NCI-H1436 treated with DMSO at 0.1 percent for 48 hours (cell line): ENCODE measurements at places on chromosomes 3 and 15.

DNA sequence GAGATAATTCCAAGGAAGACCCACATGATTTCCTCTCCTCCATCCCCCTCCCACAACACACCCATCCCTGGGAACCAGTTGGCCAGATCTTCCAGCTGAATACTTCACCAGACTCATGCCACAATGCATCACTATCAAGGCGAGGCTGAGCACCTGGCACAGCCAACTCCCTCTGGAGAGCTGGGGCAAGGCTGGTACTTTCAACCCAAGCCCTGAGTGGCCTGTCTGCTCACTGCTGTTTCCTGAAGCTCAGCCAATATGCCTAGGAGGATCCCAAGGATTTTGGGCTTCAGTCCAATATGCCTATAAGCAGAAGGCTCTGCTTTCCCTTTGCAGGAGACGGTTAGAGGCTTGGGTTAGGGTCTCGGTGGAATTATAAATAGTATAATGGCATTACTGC lies 90.9 kb upstream of the NEO1 start:
- DNase-seq, result no peak

- no peak for DNase-seq
These were observed 2.0 kb downstream of the C2CD4A start for GRCh38 chr15:62068810-62069167.

DNA sequence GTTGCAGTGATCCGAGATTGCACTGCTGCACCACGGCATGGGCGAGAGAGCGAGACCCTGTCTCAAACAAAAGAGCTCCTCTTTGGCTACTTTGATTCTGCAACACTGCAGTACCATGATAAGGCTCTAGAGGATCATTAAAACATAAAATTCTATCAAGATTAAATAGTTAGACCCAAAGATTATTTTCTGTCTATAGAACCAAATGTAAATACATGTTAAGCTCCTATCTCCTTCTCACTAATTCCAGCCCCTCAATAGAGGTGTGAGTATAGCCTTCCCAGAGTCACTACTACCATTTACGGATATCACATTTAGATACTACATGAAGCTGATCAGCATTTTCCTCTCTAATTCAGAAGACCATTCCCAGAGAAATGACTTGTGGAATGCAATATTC lies 4.3 kb upstream of the MUC13 start:
- no peak for DNase-seq

DNA sequence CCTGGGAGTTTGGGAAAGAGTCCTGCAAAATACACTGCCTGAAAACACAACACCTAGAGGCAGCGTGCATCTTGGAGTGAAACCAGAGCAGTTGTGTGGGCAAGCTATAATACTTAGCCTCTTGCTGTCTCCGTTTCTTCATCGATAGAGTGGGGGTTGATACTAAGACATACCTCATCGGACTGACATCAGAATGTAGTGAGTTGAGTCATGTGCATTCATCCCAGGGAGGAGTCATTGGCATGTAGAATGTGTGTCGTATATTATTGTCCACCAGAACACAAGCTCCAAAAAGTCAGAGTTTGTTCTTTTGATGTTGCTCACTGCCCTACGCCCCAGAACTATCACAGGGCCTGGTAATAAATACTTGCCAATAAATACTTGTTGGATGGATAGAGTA lies 4.3 kb downstream of the SNTN start:
- no peak for DNase-seq

- no peak for DNase-seq
These were observed 2.2 kb upstream of the INTS14 start for GRCh38 chr15:65612949-65613744.

- DNase-seq, result no peak
These were observed 34.7 kb downstream of the GAP43 start for GRCh38 chr3:115658032-115658336.

DNA sequence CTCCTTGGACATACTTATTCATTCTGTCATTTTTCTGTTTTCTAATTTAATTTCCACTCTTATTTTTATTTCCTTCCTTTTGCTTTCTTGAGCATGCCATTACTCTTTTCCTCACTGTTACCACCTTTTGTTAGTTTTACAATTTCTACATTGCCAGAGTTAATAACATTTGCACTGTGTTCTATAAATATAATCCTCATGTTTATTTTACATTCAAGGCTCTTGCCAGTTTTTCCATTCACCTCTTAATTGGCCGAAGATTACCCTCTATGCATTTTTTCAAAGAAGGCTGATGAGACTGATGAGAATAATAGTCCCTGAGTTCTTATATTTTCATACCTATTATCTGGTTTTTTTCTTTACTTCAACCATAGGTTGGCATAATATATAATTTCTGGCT lies 10.5 kb downstream of the BTD start:
- no peak for DNase-seq

DNA sequence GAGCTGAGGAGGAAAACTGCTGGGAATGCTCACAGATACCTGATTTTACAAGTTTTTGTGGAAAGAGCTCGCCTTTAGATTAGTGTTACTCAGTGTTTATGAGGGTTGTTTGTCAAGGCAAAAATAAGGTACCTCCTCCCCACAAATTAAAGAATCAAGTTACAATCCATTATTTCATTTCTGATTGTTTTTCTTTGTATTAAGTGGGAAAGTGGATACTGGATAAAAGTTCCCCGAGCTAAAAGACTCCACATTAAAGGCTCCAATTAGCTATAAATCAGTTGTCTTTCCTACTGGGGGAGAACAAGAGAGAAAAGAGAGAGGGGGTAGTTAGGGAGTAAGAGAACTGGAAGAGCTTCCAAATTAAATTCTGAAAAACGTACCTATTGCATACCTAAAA lies 1.9 kb downstream of the ALDH1A2 start:
- no peak for DNase-seq

- DNase-seq, result no peak
These were observed 149.0 kb upstream of the TLE3 start for GRCh38 chr15:70246623-70247220.

DNA sequence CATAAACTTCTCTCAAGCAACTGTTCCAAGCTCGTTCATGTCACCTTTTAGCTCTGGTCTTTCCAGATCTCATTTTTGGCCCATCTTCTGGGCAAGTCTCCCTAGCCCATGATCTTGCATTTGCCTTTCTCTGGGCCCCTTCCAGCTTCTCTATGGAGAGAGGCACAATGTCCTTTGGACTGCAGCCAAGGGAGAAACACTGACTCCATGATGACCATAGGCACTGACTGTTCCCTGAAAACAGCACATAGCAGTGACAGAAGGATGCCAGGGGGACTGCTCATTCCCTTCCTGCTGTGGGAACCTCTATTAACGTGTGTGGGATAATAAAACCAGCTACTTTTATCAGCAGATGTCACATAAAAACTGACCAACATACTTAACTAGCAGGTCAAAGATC lies 60.3 kb downstream of the STRIT1 start:
- no peak for DNase-seq

- no peak for DNase-seq
These were observed 12.5 kb downstream of the SH2D7 start for GRCh38 chr15:78104566-78105475.

DNA sequence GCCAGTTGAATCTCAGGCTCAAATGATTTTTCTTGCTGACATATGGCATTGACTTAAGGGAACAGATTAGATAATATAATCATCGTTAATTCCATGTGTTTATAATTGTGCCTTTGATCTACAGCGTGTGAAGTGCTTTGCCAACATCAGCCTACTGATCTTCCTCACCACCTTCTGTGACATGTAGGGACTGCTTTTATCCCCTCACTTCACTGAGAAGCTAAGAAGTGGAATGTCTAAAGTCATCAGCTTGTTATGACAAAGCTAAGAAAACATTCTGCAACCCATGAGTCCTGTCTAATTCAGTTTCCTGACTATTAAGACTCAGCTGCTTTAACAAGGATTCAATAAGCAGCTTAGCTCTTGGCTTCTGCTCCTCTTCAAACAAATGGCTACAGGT lies 106.0 kb downstream of the MYH15 start:
- no peak for DNase-seq

GRCh38 chr3:29412110-29412509 lies 131.2 kb downstream of the RBMS3 start:
- DNase-seq, result no peak

- DNase-seq, result no peak
These were observed 101.4 kb upstream of the LRIG1 start for GRCh38 chr3:66602237-66602636.

DNA sequence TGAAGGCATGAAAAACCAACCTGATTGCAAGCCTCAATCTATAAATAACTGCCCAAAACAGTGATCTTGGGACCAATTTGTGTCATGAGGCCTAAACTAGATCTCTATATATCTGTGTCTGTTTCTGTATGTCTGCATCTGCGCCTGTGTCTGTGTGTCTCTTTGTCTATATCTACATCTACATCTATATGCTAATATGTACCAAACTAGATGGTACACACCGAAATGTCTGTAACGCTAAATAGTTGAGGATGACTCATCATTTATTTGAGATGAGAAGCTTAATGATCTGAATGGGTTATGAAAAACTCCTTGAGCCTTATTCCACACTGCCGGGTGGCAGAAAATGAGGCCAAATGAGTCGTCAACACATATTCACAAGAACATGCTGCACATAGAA lies 982.3 kb downstream of the ROBO2 start:
- no peak for DNase-seq

DNA sequence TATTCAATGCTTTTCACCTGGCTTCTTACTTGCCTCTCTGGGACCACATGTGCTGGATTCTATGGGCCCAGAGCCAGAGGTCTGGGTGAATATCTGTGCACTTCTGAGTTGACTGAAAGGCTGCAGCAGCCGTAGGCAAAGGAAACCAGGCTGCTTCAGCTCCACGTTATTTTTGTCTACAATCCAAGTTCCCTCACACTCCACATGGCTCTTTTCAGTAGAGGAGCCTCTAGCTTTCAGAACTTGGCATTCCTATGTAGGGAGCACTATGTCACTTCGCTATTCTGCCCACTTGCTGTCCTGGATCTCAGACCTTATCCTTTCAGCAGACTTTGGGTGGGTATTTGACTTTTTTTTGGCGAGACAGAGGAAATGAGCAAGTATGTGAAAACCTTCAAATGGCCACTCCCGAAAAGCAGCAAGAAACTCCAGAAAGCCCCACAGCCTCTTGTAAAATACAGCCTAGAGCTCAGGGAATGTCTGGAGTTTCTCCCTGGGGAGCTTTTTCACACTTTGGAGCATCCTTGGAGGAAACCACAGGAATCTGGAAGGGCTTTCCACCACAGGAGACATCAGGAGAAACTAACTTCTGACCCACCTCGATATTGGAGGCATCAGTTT lies 80.9 kb downstream of the DUT start:
- no peak for DNase-seq

- DNase-seq, result no peak
These were observed 1061.4 kb downstream of the OTOL1 start for GRCh38 chr3:162558016-162558415.
